Esophagus mucosa (tissue), 1 donor: ENCODE measurements at places on chromosomes 11 and 22. TPM values are rescaled to one million over a fixed set of nuclear protein-coding genes. Genes with fewer than 3 reads are reported as not detected.

IFTAP gene
- total RNA-seq, result 8.7 TPM

CALCA gene
- total RNA-seq, result not detected

AQP11 gene
- not detected for total RNA-seq

AHNAK gene
- 931 TPM for total RNA-seq

NPTXR gene
- 0.44 TPM for total RNA-seq

KRTAP5-7 gene
- total RNA-seq, result 0.16 TPM

DNA sequence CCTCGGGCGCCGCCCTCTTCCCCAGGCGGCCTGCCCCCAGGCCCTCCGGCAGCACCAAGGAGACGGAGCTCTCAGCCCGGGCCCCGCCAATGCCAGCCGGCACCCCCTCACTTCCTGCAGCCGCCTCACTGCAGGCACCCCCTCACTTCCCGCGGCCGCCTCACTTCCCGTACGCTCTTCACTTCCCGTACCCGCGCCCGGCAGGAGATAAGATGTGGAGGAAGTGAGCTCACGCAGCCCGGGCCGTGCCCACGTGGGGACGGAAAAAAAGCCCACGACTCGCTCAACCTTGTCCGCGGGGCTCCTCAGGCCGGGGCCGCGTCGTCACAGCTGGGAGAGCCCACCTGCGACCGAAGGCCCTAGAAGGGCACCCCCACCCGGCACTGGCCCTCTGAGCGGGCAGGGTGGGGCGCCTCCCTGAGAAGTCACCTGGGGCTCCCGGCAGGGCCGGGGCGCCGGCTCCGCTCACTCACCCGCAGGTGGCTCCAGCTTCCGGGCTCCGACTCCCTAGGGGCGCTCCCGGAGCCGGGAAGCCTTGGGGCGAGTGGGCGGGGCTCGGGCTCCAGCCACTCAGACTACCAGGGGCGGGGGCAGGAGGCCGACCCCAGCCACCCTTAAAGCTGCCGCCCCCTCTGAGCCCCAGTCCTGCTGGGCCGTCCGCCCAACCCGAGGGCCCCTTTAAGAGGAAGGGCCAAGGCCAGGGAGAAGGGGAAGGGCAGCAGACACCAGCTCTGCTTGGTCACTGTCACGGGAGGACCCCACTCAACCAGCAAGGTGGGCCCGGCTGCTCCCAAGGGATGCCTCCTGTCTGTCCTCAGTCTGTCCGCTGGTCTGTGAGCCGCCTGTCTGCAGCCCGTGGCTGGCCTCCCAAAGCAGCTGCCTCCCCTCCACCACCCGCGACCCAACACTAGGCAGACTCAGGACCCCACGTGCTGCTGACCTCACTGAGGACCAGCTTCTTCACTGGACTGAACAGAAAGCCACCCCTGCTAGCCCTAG lies 31.4 kb downstream of the PISD start:
- peak; percentile 73 for ATAC-seq

GRCh38 chr11:125227151-125227550 lies 62.6 kb downstream of the PKNOX2 start:
- no peak for ATAC-seq

DNA sequence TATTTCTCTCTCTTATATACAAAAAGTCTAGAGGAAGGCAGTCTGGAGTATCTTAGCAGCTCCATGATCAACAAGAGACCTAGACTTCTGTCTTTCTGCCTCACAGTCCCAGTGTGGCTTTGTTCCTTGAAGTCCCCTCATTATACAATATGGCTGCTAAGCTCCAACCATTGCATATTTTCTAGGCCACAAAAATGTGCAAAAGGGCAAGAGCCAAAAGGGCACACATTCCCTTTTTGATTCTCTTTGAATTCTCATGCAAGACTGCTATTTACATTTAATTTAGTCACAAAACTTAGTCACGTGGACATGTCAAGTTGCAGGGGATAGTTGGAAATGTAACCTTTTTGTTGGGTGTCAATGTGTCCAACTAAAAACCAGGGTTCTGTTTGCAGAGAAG lies 64.2 kb upstream of the OLFML1 start:
- ATAC-seq, result no peak

DNA sequence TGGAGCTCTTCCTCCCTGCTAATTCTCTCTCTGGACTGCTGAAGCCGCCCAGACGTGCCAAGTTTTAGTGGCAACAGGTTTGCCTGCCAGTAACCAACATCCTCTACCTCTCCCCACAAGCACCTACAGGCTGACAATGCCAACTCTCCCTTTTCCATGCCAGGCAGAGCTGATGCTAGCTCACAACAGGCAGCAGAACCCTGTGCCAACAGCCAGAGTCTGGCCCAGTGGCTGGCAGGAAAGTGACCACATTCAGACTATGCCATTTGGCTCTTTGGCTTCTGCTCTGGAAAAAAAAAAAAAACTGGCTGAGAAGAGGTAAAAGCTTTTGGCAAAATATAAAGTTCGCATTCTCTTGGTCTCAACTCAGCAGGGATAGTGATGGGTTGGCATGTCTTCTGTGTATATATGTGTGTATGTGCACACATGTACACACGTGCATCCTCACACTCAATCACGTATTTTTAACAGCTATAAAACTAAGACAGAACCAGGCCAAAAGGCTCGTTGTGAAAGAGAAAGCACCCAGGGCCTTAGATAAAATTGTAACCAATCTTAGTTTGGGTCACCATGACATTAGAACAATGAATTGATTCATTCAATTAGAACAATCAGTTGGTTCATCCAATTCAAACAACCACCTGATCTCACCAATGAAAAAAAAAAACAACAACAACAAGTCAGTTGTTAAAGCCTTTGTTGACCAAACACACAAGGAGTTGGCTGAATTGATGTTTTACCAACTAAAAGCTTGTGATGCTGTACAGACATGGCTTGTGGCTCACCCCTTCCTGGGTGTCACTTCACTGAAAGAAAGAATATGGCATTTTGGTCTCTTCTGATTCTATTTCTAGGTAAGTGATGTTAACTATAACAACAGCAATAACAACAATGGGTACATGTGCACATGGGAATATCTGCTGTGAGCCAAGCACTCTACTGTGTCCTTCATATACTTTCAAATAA lies 48.6 kb downstream of the TRIM29 start:
- no peak for ATAC-seq

GRCh38 chr11:12330485-12331231 lies 46.7 kb upstream of the PARVA start:
- ATAC-seq, result no peak

GRCh38 chr11:37110385-37110784 lies 512.3 kb upstream of the RAG2 start:
- ATAC-seq, result no peak

- no peak for ATAC-seq
These were observed 13.7 kb downstream of the RASD2 start for GRCh38 chr22:35554297-35554845.
